ENCODE measurements at places on chromosomes 5 and 9.

- no peak for DNase-seq
Observed at GRCh38 chr5:68843624-68844364, 250.0 kb upstream of the SLC30A5 start.

DNA sequence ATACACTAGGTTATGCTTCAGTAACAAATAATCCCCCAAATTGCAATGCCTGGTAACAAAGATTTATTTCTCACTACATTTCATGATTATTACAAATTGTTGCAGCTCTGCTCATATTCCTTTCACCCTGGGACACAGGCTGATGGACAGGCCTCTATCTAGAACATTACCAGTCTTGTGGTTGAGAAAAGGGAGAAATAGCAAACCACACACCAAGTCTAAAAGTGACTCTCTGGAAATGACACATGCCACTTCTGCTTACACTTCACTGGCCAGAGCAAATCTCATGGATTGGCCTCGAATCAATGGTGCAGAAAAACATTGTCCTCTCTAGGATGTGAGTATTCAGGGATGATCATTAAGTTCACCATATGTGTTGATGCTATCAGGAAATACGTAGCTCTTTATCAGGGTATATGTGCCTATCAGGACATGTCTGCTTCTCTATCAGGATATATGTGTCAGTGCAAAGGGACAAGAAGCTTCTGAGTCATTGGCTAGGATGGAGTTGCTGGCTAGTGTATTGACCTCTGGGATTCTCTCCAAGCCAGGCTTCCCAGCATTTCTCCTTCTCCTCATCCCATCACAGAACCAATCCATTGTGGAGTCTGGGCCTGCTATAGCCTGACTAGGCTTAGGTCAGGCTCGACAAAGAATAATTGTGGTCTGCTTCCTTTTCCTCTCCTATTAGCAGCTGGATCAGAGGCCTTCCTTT is 91.1 kb upstream of the CEP78 start:
- DNase-seq: no peak

DNA sequence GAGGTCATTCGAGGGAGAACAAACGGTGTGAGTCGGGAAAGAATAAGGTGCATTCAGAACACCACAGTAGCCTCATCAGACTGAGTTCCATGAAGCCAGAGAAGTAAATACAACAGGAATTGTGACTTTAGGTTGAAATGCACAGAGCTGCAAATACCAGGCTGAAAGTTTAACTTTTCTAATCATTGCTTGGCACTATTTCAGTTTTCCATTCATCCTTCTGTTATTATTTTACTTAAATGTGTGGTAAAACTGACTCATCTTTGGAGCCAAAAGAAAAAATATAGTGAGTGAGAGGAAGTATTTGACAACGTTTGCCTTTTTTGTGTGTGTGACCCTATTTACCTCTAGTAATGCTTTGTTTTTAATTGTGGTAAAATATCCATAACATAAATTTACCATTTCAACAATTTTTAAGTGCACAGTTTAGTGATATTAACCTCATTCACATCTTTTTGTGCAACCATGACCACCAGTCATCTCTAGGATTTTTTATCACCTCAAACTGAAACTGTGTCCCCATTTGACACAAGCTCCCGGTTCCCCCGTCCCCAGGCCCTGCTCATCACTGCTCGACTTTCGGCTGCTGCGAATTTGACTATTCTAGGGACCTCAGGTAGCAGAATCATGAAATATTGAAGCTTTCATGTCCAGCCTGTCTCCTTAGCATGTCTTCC is 166.8 kb downstream of the HSD17B3 start:
- DNase-seq: no peak

DNA sequence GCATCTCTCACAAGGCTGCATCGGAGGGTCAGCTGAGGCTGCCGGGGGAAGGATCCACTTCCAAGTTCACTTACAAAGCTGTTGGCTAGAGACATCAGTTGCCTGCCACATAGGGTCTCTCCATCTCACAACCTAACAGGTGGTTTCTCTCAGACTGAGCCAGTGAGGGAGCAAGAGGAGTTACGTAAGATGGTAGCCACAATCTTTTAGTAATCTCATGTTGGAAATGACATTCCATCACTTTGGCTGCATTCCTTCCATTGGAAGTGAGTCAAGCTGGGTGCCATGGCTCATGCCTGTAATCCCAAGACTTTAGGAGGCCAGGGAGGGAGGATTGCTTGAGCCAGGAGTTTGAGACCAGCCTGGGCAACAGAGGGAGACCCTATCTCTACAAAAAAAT is 7.4 kb upstream of the GRK6 start:
- DNase-seq: no peak

DNA sequence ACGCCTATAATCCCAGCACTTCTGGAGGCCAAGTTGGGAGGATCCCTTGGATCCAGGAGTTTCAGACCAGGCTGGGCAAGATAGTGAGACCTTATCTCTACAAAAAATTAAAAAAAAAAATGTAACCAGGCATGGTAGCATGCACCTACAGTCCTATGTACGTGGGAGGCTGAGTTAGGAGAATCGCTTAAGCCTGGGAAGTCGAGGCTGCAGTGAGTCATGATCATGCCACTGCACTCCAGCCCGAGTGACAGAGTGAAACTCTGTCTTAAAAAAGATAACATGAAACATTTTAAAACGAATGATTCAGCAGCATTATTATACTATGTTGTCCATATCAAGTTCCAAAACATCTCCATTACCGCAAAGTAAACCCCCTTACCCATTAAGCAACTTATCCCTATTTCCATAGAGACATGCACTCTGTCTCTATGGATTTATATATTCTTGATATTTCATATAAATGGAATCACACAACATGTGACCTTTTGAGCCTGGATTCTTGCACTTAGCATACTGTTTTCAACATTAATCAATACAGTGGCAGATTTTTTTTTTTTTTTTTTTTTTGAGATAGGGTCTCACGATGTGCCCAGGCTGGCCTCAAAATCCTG is 56.9 kb upstream of the MTMR12 start:
- DNase-seq: no peak

GRCh38 chr5:38994324-38994927 is 79.8 kb downstream of the RICTOR start:
- peak; percentile 80 for DNase-seq

Data from HAP-1 (cell line).